NCI-H1436 (cell line): ENCODE measurements at places on chromosomes 11 and 22.

DNA sequence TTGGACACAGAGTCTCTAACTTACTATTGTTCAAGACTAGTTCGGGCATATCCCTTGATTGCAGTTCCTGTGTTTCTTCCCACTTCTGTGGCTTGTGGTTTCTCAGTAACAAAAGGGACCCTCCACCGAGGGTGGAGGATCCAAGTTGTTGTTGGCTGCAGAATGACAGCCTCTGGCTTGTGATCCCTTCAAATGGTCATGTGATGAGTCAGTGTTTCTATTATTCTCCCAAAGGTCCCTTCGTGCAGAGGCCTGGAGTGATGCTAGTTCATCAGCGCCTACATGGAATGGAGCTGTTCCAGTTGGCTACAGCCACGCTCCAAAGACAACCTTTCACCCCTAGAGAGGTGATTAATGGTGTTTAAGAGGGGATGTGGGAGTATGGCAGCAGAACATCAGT lies 2.6 kb upstream of the VWCE start:
- no peak for DNase-seq

DNA sequence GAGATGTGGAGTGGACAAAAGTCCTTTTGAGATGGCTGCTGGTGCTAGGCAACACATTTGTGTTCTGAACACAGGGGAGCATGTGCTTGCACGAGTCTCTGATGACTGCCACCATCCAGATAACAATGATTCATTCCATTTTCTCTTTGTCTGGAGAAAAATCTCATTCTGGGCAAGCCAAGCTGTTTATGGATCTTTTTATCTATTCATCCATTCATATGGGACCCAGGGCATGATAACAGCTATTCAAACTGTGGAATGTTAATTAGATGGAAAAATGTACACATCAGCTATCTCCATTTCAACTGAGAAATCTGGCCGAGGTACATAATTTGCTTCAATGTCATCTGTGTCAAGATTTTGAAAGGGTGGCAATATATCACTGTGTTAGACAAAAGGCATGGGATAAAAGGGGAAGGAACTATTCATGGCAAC lies 117.5 kb upstream of the ZBED5 start:
- DNase-seq: no peak

DNA sequence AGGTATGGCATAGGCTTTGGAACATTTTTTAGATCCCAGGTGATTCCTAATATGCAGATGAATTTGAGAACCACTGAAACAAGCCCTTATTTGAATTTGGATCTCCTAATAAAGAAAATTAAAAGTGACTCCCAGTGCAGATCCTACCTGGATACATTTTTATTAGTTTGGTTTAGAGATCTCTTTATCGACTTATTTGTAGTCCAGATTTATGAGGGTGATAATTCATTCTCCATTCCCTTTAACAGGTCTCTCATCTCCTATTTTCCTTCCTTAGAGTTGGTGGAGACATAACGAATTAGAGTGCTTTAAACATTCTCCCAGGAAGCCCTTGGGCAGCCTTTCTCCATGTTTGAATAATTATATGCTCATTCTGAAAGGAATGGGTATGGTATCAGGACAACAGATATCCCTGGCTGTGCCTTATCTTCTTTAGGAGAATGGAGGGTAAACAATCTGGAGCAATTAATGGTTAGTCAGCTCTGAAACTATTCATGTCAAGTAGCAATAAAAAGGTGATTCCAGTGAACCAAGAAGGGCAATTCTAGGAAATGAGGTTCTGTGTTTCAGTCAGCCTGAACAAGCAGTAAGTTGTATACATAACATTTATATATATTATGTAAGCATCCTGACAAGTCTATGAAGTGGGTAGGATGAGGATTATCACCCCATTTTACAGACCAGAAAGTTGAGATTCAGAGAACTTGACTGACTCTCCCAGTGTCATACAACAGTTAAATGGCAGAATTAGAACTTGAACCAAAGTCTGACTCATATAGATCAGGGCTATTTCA lies 53.9 kb upstream of the RCE1 start:
- no peak for DNase-seq

- DNase-seq: no peak
Measured at GRCh38 chr11:3823303-3823702, 14.9 kb downstream of the PGAP2 start.

DNA sequence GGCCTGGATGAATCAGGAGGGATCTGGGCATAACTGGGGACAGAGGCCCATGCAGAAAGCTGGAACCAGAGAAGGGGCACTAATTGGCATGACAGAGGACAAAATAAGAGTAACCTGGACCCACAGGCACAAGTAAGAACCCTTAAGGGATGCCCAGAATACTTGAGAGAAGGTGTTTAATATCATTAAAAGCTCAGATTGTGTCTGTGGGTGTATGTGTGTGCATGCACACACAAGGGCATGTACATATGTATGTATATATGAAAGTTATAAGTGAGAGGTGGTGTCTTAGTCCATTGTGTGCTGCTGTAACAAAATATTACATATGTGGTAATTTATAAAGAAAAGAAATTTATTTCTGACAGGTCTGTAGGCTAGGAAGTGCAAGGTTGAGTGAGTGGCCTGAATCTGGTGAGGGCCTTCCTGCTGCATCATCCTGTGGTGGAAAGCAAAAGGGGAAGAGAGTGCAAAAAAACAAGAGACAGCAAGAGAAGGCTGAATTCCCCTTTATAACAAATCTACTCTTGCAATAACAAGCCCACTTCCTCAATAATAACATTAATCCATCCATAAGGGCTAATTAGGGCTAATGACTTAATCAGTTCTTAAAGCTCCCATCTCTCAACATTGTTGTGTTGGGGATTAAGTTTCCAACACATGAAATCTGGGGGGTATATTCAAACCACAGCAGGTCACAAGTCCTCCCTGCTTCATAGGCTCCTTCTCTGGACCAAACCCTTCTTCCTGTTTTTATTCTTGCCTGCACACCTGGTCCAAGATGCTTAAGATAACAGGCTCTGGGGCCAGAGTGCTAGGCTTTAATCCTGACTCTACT lies 68.3 kb upstream of the POU2AF2 start:
- no peak for DNase-seq

- no peak for DNase-seq
Measured at GRCh38 chr11:107457205-107457557, 444 bp downstream of the CWF19L2 start.

GRCh38 chr11:16587670-16588069 lies 150.8 kb upstream of the C11orf58 start:
- DNase-seq: no peak

DNA sequence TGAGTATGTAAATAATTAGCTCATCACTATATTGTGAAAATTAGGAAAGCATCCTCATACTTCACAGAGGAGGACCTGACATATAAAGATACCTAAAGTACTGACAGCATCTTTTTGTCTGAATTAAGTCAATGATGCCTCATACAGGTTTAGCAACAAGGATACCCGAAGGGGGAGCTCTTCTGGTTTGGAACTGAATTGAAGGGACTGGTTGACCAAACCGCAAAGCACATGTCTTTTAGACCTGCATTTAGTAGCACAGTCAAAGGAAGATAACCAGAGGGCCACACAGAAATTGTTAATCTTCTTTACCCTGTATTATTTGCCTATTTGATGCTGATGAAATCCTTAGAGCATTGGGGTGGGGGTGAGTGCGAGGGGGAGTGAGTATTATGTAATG lies 12.9 kb upstream of the WT1 start:
- no peak for DNase-seq

GRCh38 chr22:38793317-38793716 lies 626 bp downstream of the DNAL4 start:
- DNase-seq: no peak

GRCh38 chr22:36828815-36829214 lies 12.0 kb upstream of the PVALB start:
- DNase-seq: no peak

DNA sequence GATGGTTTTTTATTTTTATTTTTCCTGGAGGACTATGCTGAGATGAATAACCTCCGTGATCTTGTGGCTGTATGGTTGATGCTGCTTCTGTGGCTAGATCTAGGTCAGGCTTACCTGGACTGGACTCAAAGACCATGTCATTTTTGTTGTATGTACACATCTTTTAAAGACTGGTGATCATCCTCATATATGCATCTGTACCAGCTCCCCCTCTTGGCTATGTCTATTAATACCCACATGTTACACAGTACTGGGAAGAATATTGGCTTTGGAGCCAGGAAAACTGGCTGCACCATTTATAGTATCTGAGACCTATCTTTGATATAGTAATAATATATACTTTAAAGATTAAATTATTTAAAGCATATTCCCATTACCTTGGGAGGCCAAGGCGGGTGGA lies 18.4 kb upstream of the PITPNB start:
- DNase-seq: no peak
